ENCODE measurements at places on chromosomes 13 and 19.

DNA sequence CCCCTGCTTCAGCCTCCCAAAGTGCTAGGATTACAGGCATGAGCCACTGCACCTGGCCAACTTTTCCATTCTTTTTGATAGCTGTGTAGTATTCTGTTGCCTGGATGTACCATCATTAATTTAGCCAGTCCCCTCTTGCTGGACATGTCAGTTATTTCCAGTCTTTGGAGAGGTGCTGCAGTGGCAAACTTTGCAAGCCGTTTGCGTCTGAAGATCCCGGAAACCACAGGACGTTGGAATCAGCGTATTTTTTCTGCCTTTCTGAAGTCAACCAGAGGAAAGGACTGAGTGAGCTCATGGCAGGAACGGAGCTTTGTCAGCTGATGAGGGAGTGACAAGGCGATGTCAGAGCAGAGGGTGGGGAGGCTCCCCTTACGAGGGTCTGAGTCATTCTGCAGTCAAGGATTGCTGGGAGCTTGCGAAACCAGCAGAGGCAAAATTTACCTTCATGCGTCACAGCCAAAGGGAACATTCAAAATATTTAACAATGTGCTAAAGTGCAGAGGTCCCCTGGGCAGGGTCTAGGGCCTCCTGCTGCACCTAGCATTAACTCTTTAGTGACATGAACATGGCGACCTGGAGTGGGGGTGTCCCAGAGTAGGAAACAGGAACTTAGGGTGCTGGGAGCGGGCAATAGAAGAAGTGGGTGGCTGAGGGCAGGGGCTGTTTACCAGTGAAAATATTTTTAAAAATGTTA, 5.6 kb downstream of the C5AR1 start:
- no peak for DNase-seq

DNA sequence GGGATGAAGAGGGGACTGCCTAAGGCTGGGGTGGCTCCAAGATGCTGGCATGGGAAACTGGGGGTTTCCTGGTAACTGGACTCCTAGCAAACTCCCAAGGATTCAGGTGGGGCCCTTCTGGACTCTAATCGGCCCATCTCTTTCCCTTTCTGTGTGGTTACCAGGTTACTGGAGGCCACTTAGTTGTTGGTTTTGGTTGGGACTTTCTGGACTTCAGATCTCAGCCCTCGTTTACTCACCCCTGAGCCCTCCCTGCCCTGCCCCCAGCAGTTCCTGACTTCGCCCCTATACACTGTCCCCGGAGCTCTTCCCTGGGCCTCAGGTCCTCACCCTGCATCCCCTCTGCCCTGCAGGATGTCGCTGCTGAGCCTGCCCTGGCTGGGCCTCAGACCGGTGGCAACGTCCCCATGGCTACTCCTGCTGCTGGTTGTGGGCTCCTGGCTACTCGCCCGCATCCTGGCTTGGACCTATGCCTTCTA, 328 bp downstream of the CYP4F12 start:
- DNase-seq: no peak

GRCh38 chr13:28044608-28045007, 55.8 kb downstream of the FLT3 start:
- no peak for DNase-seq

GRCh38 chr13:60016229-60016628, 147.5 kb downstream of the DIAPH3 start:
- DNase-seq: no peak

GRCh38 chr13:24632382-24633121, 47.7 kb upstream of the ATP12A start:
- no peak for DNase-seq

GRCh38 chr13:66036024-66036614, 1194.0 kb downstream of the PCDH9 start:
- no peak for DNase-seq

DNA sequence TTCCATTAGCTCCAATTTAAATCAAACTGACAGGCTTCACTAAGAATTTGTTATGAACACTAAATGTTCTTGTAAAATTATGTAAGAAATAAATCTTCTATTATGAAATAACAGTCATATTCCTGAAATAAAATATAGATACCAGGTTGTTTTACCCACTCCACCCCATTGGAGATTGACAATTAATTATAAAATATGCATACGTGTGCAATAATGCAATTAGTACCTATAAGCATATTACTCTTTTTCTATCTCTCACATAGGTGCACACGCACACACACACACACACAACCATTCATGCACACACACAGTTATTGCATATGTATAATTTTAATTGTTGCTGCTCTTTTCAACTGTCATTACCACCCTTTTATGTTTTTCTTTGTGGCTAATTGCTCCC, 395.7 kb downstream of the SLITRK5 start:
- DNase-seq: no peak

DNA sequence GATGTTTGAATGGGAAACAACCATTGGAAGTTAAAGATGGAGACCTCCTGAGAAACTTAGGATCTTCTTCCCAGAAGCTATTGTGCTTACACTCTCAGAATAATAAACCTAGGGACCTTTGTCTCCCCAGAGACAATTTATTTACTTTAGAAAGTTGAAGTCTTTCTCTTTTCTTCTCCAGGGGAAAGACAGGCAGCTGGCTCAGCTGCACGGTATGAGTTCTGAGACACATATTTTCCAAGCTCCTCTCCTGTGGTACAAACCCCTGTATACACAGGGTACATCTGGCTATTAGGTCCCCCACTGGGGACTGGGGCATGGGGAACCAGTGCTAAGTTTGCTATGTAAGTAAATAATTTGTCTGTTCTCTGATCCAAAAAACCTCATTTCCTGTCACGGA, 67.5 kb upstream of the POSTN start:
- no peak for DNase-seq

DNA sequence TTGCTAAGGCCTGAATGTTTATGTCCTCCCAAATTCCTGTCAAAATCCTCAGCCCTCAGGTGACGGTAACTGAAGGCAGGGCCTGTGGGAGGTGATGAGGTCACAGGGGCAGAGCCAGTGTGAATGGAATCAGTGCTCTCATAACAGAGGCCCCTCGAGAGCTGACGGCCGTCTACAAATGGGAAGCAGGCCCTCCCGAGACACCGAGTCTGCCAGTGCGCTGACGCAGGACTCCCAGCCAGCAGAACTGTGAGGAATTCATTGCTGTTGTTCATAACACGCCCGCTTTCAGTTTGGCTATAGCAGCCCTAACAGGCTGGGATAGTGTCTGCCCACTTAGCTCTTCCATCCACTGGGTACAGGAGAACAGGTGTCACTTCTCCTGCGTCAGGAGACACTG, 41.2 kb downstream of the CARS2 start:
- no peak for DNase-seq

DNA sequence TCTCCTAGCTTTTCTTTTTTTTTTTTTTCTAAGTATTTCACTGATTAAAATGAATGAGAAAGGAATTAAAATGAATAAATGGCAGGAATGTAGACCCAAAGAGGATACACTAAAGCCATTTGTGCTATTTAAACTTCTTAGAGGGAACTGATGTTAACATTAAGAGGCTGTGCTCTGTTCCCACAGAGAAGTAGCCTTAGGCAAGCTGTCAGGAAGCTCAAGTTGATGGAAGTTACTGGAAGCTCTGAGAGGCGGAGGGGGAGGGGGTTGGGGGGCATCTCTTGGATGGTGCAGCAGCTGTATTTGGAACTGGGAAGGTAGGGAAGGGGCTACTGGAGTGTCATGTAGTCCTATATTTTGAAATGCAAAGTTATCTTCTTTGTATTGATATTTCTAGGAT, 168.2 kb downstream of the DNAJC15 start:
- DNase-seq: no peak

GRCh38 chr19:38193445-38193844, 30.6 kb downstream of the DPF1 start:
- DNase-seq: no peak

GRCh38 chr19:40778706-40779284, 748 bp downstream of the RAB4B start:
- no peak for DNase-seq

DNA sequence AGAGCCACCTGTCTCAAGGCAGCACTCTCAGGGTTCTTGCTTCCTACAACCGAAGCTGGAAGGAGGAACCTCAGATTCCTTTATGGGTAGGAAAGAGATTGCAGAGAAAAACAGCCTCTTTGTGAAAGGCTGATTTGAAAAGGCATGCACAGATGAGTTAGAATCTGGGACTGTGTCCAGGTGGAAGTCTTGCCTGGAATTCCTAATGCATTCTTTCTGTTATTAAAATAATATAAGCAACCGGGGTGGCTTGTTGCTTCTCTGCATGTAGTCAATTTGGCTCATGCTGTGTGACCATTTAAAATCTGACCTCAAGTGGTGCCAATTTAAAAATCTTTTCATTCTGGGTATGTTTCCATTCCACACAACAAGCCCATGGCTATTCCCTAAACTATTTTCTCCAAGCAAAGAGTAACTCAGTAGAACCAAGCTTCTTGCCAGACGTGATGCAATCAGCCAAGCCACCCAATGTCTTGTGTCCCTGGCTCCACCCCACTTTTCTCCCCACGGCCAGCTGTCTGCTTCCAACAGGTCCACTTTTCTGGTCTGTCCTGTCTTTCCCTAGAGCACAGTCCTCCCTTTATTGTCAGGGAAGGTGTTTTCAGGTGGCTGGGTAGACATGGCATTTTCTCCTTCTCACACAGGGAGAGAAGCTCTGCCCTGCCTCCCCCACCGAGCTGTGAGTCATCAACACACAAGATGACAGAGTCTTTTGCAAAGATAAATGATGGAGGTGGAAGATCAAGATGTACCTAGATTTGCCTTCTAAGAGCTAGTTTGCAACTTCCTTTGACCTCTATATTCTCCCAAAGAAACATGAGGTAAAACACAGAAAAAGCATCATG, 394.3 kb downstream of the FOXO1 start:
- no peak for DNase-seq

GRCh38 chr19:55376241-55376933, at the start of gene TMEM190:
TMEM190 (plus strand) TSS chr19:55376826; CDS start chr19:55376854, 28 bp downstream.
- DNase-seq: no peak

- DNase-seq: peak; percentile 81
Observed at GRCh38 chr19:1133471-1133929, 29.7 kb downstream of the GPX4 start.

DNA sequence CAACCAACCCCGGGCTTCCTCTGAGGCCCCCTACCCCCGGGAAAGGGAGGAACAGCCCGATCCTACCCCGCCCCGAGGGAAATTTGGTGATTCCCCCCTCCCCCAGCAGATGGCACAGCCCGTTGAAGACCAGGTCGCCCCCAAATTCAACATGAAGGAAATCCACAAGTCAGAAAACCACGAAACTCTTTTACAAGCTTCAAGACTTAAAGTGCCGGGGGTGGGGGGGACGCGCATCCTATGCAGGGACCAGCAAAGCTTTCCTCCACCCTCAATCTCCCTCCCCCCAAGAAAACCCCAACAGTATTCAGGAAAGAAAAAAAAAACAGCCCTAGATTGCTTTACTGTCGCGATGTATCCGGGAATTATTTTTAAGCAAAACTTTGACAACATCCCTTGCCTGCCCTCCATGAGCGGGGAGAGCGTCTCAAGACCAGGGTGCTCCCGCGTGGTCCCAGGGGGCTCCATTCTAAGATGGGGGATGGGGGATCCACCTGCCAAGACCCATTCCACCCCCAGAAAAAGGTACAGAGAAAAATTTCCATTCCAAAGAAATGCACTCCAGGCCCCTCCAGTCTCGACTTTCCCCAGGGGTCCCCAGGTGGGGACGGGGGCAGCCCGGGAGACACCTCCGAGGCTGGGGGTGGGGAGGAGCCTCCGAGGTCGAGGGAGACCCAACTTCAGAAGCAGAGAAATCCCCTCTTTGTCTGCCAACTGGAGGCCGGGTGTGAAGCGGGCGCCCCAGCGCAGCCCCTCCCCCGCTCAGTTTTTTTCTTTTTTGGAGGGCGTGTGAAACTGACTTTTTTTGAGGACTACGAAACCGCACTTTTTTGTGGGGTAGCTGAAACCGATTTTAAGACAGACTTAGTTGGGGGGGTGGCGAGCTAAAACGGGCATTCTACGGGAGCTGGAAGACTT, 1.5 kb downstream of the TCF3 start:
- DNase-seq: no peak

DNA sequence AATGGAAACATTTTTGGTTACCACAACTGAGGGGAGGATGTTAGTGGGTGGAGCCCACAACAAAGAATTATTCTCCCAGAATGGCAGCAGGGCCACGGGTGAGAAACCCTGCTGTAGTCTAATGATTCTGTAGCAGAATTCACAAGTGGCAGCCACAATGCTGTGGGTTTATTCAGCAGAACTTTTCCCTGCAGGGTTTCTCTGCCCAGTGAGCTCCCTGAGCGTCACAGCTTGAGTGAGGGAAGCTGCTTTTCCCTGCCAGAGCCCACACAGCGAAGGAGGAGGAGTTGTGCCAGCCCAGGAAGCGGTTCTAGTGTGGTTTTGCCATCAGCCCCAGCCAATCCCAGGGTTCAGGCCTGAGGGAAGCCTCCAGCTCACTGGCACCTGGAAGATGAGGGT, 4.4 kb downstream of the ATP12A start:
- DNase-seq: no peak

All from GM12892 (cell line).